ENCODE measurements at places on chromosomes 3 and 15.
A peak's percentile ranks its signal among the peaks of the same experiment; 100 is the strongest.

- DNase-seq: no peak
Measured at GRCh38 chr3:187669675-187670504, at the start of gene SST. Gene SST (minus strand): TSS chr3:187670394. CDS start chr3:187670291, 103 bp downstream.

DNA sequence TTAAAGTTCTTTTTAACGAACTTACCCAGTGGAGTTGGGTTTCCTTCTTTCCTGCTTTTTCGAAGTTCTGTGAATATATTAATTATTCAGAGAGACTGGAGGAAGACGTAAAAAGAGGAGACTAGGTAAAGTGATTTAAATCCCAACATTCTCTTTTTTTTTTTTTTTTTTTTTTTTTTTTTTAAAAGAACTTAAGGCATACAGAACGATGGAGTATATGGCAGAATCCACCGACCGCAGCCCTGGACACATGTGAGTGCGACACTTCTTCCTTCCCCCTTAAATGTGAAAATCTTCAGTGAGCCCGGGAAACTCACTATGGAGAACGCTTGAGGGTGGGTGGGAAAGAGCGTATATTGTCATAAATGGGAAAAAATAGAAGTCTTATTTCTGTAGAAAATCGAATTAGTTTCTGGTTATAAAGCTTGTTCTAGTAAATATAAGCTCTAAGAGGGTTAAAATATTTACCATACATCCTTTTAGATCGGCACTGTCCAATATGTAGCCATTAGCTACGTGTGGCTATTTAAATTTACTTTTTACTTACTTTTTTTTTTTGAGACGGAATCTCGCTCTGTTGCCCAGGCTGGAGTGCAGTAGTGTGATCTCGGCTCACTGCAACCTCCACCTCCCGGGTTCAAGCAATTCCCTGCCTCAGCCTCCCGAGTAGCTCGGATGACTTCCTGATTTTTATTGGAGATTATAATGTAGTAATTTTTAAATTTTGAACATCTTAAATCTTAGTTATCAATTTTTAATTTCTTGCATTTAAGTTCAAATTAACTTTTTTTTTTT, 892 bp downstream of the NMD3 start:
- DNase-seq: peak; percentile 47

DNA sequence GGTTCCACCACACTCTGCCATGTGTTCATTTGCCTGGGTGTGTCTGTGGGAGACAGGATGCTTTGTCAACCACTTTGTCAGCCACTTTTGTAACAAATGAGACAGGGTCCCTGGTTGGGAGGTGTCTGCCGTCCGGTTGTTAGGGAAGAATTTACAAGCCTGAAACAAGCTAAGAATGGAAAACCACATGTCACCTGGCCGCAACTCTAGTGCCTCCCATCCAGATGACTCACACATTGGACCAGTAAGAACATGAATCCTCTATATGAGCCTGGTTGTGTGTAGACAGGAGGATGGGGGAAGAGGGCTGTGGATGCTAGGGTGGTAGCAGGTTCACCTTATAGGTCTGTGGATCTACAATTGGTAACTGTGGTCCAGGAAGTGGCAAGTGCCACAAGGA, 335.3 kb downstream of the CLSTN2 start:
- no peak for DNase-seq

GRCh38 chr3:12627370-12627769, 36.5 kb downstream of the RAF1 start:
- no peak for DNase-seq

DNA sequence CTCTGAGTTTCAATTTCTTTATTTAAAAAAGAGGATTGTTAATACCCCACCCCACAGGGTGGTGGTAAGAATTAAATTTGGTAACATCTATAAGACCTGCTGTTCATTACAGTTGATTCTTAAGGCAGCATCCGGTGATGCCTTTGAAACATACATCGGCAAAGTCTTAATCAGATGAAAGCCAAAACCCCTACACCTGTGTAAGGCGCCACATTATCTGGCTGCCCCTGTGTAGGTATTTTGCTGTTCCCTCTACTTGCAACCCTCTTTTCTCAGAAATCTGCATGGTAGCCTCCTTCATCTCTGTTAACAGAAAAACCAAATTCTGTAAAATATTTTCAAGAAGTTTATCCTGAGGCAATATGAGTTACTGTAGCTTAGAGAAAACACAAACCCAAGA, 90.0 kb downstream of the ST6GAL1 start:
- no peak for DNase-seq

- no peak for DNase-seq
Measured at GRCh38 chr15:48967336-48967735, 3.6 kb upstream of the SHC4 start.

GRCh38 chr3:76242886-76243753, 457.8 kb upstream of the ZNF717 start:
- no peak for DNase-seq

DNA sequence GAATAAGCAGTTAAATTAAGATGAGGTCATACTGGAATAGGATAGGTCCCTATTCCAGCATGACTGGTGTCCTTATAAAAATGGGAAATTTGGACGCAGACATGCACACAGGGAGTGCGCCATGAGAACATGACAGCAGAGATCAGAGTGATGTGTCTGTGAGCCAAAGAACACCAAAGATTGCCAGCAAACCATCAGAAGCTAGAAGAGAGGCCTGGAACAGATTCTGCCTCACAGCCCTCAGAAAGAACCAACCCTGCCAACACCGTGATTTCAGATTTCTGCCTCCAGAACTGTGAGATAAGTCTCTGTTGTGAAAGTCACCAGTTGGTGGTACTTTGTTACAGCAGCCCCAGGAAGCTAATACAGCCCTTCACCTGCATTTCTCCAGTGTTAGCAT, 34.7 kb downstream of the EPHB1 start:
- DNase-seq: no peak

GRCh38 chr3:154304116-154304786, 20.0 kb downstream of the DHX36 start:
- DNase-seq: no peak

DNA sequence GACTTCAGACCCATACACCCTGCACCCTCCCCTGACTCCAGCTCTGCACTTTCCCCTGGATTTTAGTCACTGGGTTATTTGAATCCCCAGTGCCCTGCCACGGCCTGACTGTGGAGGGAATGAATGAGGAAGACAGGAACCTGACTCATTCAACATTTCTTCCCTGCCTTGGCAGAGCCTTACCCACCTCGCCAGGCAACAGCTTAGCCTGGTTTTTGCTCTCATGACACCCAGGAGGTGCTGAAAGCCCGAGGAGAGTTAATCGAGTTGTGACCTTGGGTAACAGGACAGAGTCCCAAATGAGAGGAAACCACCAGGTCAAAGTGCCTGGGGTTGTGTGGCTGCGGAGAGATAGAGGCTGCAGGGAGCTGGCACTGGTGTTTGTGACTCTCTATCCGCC, 128.3 kb downstream of the SMAD6 start:
- no peak for DNase-seq

- no peak for DNase-seq
Measured at GRCh38 chr3:141465221-141465620, 21.6 kb upstream of the RASA2 start.

- no peak for DNase-seq
Measured at GRCh38 chr3:134666052-134666451, 15.2 kb upstream of the KY start.

DNA sequence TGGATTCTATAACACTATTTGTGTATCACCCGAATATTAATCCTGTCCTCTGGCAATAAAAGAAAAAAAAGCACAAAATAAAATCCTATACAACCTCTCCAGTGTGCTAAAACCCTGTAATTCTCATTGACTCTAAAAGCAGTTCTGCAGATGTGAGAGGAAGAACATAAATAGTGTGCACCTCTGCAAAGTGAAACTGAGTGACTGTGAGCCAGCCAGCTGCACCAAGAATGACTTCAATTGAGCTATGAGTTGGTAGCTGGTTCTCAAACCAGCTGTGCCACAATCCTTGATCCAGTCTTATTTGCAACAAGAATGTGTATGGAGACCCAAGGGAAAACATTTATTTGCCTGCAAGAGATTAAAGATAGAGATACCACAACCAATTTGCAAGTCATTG, 31.2 kb upstream of the COL8A1 start:
- DNase-seq: no peak

DNA sequence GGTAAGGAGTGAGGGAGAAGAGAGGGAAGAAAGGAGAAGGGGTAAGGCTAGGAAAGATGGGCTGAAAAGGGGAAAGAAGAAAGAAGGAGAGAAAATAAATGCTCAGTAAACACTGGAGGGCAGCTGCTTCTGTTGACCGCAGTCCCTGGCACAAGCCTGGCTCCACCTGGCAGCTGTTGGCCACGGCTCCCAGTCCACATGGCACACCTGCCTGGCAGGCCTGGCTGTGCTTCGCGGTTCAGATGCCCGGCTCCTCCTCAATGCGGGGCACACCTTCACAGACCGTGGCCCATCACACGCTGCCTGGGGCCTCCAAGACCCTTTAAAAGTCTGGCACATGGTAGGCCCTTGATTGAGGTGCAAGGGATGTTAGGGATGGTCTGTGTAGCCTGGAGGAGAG, 516.8 kb upstream of the PROK2 start:
- DNase-seq: no peak
